ENCODE measurements at places on chromosomes 12 and 14.

GRCh38 chr12:72677846-72678245, 405.7 kb downstream of the TRHDE start:
- no peak for DNase-seq

GRCh38 chr12:89343127-89343526, 9.2 kb downstream of the DUSP6 start:
- DNase-seq: no peak

- DNase-seq: no peak
Observed at GRCh38 chr12:124160097-124160756, 134.7 kb upstream of the RFLNA start.

DNA sequence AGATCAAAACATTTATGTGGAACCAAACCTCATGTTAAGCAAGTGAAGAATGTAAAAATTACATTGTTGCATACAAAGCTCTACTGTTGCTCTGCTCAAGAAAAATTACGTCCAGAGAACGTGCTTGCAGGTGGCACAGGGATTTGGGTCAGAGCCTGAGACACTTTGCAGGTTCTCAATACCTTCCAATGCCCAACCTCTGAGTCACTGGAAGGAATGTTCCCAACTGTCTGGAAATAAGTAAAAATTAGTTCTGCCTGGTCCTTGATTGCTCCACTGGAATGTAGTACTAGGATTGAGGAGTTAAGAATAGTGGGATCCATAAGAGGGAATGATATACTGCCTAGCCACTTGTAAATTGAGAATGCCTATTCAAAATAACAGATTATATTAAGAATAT, 2.8 kb upstream of the IFNG start:
- no peak for DNase-seq

DNA sequence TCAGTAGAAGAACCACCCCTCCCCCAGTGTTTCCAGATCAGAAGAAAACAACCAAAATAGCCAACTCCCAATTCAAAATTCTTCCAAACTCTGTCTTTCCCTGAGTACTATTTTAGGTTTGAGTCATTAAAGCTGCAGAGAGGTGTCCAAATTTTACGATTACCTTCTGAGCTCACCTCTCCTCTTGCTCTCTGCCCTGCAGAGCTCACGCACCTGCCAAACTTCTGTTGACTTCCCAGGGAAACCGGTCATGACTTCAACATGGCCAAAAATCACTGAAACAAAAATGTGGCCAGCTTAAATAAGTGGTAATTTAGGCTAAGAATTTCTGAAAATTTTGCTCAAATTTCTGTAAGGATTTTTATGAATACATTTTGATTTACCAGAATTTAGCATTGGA, 70.9 kb upstream of the OTX2 start:
- DNase-seq: no peak

- DNase-seq: no peak
Observed at GRCh38 chr12:33222357-33222756, 217.3 kb downstream of the SYT10 start.

DNA sequence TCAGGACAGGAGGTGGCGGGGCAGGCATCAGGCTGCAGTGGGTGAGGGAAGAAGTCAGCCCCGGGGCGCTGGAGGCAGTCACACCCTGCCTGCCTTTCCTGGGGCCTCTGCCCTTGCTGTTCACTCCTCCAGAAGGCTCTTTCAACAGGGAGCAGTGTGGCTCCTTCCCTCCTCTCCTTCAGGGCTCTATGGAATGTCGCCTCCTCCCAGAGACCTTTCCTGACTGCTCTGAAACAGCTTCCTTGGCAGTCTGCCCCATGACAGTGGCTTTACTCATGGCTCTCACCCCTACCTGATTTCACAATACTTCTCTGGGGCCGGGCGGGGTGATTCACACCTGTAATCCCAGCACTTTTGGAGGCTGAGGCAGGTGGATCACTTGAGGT, 7.1 kb downstream of the RHOF start:
- no peak for DNase-seq

DNA sequence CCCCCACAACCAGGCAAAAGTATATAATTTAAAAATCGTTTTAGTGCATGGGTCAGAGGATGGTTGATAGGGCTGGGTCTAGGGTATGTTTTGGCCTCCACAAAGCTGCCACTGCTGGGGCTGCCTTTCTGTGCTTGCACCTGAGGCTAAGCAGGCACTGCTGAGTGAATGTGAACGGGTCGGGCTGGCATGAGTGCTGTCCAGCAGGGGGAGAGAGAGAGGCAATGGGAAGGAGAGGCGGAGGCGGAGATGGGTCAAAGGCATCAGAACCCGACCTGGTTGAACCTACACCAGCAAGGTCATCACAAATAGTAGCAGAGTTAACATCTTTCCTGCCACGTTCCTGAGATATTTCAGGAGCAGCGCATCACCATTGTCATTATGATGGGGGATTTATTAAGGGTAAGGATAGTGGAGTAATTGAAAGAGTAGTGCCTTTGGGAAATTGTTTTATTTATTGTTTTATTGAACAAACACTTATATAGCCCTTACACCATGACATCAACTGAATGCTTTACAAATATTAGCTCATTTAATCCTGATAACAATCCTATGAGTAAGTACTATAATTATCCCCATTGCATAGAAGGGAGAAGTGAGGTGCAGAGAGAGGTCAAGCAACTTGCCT, 5.8 kb upstream of the NRXN3 start:
- DNase-seq: peak; percentile 41

DNA sequence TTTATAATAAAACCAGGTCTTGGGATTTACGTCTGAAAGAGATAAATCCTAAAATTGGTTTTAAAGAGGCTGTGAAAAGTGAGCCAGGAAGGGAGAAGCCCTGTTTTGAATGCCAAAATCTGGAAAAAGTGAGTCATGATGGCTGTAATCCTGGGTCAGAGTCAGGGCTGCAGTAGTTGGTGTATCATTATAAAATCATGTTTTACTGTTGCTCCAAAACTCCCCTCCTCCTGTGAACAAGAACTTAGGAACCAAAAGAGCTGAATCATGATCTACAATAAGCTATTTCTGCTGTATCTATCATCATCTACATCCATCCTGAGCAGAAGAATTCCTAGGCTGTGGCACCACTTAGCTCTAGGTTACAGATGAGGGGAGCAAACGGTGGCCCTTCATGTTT, 79.3 kb downstream of the LMO3 start:
- DNase-seq: no peak

DNA sequence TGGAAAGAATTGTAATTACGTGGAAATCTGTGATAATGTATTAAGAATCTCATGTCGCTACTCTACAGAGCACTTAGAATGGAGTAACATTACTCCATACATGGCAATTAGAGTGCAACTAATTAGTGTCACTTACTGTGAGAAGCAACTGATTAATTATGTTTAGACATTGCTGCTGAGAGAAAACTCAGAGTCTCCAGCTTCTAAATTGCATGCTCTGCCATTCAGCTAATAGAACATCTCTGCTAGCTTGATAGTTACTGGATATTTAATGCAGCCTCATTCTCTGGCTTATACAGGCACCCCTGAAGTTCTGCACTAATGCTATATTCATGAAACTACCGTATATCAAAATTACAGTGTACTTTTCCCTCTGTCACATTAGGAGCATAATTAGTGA, 338.4 kb downstream of the ADAMTS20 start:
- DNase-seq: no peak

DNA sequence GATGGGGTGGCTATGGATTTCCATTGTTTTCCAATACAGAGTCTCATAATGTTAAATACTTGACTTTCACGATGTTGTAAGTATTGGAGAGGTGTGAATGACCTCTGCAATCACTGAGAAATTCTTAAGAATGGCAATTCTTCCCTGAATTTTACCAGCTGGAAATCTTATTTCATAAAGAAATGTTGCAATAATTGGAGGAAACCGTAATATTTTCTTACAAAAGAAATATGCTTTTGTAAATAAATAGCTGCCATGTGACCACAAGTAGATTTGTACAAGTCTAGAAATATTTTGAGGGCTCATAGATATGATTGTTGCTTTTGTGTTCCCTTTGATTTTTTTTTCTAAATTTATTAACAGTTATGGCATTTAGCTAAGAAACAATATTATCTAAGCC, 308.7 kb upstream of the ATP2B1 start:
- DNase-seq: no peak

- no peak for DNase-seq
Observed at GRCh38 chr14:61467296-61467695, 145.9 kb downstream of the PRKCH start.

GRCh38 chr12:59834659-59835474, 239.0 kb downstream of the SLC16A7 start:
- DNase-seq: no peak

GRCh38 chr12:92528586-92528985, 174.2 kb upstream of the PLEKHG7 start:
- DNase-seq: no peak

GRCh38 chr12:112285600-112286401, 96.4 kb downstream of the HECTD4 start:
- DNase-seq: no peak

DNA sequence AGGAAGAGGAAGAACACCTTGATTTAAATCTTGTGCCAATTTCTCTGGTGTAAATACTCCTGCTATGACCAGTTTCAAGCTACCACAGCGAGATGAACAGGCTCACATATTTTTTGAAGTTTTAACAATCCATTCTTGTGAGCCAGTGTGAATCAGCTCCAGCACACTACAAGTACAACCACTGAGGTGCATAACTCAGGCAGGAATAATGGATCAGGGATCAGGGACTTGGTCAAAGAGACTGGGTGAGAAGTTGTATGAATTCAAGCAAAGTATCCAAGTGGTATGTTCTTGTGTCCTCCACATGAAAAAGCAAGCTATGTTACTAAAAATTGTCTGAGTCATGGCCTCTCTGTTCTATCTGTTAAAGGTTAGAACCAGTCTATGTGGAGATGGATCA, 35.2 kb upstream of the KITLG start:
- DNase-seq: no peak

DNA sequence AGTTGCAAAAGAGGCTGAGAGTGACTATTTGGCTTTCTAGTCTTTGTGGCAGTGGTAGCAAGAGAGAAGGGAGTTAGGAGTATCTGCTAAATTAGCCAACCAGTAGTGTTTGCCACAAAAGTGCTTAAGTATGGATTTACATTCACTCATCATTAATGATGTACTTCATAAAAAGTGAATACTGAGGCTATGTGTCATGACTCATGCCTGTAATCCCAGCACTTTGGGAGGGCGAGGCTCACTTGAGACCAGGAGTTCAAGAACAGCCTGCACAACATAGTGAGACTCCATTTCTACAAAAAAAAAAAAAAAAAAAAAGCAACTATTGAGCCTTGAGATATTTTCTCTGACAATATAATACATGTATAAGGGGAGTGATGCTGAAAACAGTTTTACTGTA, 36.8 kb downstream of the CCDC177 start:
- no peak for DNase-seq

DNA sequence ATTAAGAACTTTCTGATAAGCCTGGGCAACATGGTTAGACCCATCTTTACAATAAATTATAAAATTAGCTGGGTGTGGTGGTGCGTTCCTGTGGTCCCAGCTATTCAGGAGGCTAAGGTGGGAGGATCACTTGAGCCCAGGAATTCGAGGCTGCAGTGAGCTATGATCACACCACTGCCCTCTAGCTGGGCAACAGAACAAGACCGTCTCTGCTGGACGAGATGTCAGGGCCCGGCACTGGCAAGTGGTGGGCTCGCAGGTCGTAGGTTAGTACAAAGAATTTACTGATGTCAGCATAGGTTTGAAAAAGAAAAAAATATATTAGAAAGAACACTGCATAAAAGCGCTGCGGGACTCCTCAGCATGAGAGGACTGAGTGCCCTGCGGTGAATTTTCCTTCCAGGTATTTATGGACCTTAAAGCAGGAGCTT, 15.7 kb upstream of the VSIG10 start:
- DNase-seq: no peak

- DNase-seq: no peak
Observed at GRCh38 chr12:123111498-123112165, 39.3 kb downstream of the PITPNM2 start.

GRCh38 chr12:41521872-41522379, 333.8 kb downstream of the PDZRN4 start:
- no peak for DNase-seq

DNA sequence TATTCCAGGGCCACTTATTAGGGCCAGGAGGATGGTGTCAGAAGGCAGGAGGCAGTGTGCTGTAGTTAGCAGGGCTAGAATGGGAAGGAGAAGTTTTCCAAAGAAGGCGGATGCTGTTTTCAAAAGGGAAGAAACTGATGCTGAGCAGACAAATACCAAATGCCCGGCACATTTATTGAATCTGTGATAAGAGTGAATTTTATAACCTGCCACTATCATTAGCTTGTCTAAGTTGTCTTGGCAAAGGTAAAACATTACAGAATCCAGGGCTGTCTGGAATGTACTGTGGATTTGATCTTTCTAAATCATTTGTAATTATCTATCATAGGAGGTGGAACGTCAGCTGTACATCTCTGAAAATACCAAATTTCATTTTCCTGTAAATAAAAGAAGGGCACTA, 40.8 kb downstream of the NDUFA12 start:
- DNase-seq: no peak

- no peak for DNase-seq
Observed at GRCh38 chr12:104459368-104459909, 2.7 kb downstream of the CHST11 start.

DNA sequence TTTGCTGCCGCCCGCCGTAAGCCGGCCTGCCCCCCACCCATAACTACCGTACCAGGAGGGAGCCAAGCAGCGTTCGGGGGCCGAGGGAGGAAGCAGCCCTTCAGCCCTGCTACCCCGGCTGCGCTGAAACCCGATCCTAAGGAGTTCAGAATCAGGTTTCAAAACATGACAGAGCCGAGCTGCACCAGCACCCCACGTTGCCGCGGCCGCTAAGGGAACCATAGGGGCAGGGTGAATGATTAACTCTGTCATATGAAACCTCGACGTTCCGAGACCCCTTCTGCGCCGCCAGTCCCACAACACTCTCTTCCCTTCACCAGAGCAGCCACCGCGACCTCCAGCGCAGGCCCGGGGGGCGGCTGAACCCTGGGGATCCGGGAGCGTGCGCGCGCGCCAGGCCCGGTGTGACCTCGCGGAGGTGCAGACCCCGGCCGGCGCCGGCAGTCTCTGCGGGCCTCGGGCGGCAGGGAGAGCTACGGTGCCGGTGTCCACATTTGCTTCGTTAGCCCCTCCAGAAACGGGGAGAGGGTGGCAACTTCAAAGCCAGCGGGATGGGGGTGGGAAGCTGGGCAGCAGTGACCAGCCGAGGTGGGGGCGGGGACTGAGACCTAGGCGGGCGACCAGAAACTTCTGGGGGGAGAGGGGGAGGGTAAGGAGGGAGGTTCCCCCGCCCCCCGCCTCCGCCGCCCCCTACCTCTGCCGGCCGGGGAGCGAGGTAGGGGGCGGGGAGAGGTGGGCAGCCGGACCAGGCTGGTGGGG, 1.6 kb downstream of the SIX4 start:
- DNase-seq: peak; percentile 70

- peak; percentile 85 for DNase-seq
Observed at GRCh38 chr14:73713206-73713802, 880 bp downstream of the PNMA1 start.

GRCh38 chr14:51967521-51967920, 21.8 kb upstream of the RTRAF start:
- no peak for DNase-seq

DNA sequence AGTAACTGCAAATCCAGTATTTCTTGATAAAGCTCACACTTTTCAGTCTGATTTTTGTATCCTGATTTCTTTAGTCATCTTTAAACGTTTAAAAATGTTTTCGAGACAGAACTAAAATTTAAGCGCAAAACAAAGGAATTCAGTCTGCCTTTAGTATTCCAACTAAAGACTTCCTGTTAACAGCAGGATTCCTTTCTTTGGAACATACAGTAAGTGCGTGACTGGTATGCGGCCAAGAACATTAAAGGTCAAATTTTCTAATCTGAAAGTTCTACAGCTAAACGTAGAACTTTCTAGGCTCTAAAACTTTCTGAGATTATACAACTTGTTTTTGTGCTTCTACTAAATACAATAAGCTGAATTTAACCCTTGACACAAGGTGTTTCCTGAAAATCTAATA, 9.9 kb downstream of the SAV1 start:
- DNase-seq: no peak
